ENCODE measurements at places on chromosomes 12 and 14.

DNA sequence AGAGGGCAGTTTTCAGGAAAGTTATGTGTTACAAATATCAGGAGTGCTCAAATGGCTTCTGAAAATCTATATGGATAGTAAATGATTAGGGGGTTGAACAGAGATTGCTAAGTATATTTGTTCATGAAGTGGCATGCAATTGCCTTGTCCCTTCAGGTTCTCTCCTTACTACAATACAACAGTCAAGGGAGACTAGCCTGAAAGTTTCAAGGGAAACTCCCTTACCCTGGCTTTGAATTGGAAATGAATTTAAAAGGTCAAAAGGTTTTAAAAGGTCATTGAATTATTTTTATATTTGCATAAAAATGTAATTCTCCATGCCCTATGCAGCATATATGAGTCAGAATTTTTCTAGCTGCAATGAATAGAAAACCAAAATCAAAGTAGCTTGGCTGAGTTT lies 253.1 kb upstream of the SYT1 start:
- no peak overlapping the region for H3K4me3 ChIP-seq
- no peaks in the 10 kb centered on the region for H3K27me3 ChIP-seq
- DNase-seq, result no peak
- no peaks in the 10 kb centered on the region for H3K36me3 ChIP-seq
- no peaks in the 10 kb centered on the region for H3K4me1 ChIP-seq

- no peak overlapping the region for H3K4me3 ChIP-seq
- no peak overlapping the region for H3K27ac ChIP-seq
- H3K27me3 ChIP-seq, result peaks cover 46% of the 10 kb centered on the region
- H3K36me3 ChIP-seq, result no peaks in the 10 kb centered on the region
- H3K4me1 ChIP-seq, result no peaks in the 10 kb centered on the region
These were observed 15.5 kb upstream of the NTN4 start for GRCh38 chr12:95805864-95806671.

DNA sequence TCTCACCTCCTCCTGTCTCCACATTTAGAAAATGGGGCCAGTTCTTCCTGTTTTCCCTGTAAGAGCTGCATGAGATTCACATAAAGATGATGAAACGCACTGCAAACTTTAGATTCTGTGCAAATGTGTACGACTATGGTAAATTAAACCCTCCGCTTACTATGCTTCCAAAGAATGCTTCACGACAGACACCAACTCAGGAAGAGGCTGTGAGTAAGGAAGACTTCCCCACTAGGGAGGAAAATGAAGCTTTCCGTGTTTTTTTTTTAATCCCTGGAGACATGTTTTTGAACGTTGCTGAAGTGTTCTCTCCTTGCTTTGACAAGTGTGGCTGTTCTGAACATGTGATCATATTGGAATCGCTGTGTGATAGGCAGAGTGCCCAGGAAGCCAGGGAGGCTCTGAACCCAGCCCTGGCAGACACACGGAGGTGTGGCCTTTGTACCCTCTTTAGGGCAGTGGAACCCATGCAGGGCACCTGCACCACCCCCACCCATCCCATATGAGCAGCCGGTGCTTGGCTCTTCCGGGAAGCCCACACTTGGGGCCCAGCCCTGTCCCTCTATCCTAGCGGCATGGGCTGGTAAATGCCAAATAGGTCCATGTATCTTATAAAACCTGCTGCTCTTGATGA lies 7.5 kb upstream of the SYNE3 start:
- peaks cover 47% of the 10 kb centered on the region for H3K4me1 ChIP-seq
- peak overlapping the region; percentile 46 for H3K4me3 ChIP-seq
- no peaks in the 10 kb centered on the region for H3K27me3 ChIP-seq
- H3K36me3 ChIP-seq, result no peaks in the 10 kb centered on the region

DNA sequence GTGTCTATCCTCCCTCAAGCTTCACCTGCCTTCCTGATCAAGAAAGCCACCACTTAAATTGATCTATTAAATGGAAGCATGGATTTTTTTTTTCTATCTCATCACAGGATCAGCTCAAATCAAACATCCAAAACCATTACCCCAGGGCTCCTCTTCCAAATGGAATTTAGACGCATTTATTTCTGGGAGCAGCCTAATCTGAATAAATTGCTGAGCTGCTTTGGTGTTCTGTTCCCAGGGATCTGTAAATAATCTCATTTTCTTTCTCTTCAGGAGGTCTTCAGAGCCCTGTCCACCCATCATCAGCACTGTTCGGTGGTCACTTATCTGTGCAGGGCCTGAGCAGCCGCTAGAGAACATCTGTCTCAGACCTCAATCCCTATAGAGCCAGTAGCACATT lies 695.4 kb upstream of the TMEM132C start:
- no peak overlapping the region for H3K27ac ChIP-seq
- no peaks in the 10 kb centered on the region for H3K36me3 ChIP-seq
- DNase-seq, result no peak
- H3K4me1 ChIP-seq, result peaks cover 8% of the 10 kb centered on the region
- H3K27me3 ChIP-seq, result no peaks in the 10 kb centered on the region
- H3K4me3 ChIP-seq, result no peak overlapping the region

GRCh38 chr14:95123891-95124579 lies 33.3 kb downstream of the DICER1 start:
- peaks cover 13% of the 10 kb centered on the region for H3K36me3 ChIP-seq
- no peak for DNase-seq
- no peaks in the 10 kb centered on the region for H3K27me3 ChIP-seq
- H3K4me3 ChIP-seq, result no peak overlapping the region
- peaks cover 13% of the 10 kb centered on the region for H3K4me1 ChIP-seq

DNA sequence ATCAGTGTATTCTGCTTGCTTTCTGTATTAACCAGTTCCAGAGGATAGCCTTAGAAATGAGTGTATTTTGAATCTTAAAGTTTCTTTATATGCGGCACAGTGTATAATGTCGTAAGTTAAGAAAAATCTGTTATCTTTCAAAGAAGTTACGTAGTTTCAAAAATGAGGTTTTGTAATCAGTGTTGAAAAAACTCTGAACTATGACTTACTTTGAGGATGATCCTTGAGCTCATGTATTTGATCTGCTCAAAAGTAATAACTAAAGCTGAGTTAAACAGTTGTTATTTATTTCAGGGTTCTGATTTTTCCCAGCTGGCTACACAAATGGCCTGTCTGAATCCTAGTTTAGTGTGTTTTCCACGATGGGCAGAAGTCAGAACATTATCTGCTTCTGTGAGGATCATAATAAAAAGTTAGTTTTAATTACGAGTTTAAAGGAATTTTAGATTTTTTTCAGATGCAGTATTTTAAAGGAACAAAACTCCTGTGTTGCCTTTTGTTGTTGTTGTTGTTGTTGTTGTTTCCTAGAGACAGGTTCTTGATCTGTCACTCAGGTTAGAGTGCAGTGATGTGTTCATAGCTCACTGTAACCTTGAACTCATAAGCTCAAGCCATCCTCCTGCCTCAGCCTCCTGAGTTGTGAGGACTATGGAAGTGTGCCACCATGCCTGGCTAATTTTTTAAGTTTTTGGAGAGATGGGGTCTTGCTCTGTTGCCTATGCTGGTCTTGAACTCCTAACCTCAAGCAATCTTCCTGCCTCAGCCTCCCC lies 52.9 kb downstream of the GPATCH2L start:
- no peak overlapping the region for H3K4me3 ChIP-seq
- no peak overlapping the region for H3K27ac ChIP-seq
- peaks cover 36% of the 10 kb centered on the region for H3K36me3 ChIP-seq
- H3K27me3 ChIP-seq, result no peaks in the 10 kb centered on the region

- H3K36me3 ChIP-seq, result peaks cover 7% of the 10 kb centered on the region
- DNase-seq, result no peak
- no peaks in the 10 kb centered on the region for H3K27me3 ChIP-seq
- H3K4me1 ChIP-seq, result peaks cover 18% of the 10 kb centered on the region
- H3K27ac ChIP-seq, result no peak overlapping the region
These were observed 57.7 kb upstream of the NPFF start for GRCh38 chr12:53564941-53565340.

DNA sequence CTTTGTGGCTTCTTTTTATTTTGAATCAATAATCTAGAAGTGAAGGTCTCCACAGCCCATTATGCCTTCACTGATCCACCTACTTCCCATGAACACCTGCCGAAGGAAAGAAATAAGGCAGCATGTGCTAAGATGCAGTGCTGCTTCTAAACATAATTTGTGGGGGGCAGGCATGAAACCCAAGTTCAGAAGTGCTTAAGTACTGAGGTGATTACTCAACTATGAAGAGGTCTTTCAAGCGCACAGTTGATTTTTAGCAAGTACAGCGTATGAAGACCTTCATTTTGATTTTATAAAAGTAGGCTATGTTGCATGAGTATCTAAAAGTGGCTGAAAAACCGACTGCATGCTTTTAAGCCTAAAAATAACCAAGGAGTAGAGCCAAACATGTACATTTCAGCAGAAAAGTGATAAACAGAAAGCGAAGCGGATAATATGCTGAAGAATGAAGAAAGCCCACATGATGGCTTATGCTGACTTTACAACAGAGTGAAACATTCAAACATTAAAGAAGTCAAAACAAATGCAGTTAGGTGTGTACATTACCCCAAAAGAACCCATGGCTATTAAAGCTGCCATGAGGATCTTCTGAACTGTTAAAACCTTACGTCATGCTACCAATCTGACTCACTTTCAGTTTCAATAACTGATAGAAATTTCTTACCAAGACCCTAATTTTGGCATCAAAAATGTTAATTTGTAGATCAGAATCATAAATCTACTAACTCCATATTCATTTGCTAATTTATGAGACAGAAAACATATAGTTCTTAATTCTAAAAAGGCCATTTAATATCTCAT lies 29.3 kb downstream of the KICS2 start:
- H3K27ac ChIP-seq, result no peak overlapping the region
- H3K36me3 ChIP-seq, result peaks cover 18% of the 10 kb centered on the region
- no peak overlapping the region for H3K4me3 ChIP-seq

DNA sequence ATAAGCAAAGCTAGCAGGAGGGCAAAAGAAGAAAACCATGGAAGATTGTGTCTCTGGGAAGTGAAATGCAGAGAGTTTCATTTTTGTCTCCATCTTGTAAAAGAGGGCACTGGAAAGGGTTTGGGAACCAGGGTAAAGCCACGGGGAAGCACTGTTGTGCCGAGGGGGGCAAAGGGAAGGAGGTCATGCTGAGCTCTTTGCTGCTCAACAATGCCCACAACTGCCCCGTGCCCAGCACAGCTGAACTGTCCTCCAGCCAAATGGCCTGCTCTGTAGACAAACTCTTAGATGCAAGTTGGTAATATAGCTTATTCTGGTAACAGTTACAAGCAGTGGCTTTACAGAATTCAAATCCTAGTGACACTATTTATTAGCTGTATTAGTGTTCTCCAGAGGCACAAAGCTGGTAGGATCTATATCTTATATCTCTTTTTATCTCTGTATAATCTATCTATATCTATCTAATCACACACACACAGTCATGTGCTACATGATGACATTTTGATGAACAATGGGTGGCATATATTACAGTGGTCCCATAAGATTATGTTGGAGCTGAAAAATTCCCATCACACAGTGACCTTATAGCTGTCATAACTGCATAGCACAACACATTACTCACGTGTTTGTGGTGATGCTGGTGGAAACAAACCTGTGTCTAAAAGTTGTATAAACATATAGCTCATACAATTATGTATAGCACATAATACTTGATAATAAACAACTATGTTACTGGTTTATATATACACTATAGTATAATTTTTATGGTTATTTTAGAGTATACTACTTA lies 203.4 kb upstream of the DDHD1 start:
- H3K27me3 ChIP-seq, result no peaks in the 10 kb centered on the region
- no peak for DNase-seq
- H3K27ac ChIP-seq, result no peak overlapping the region
- no peaks in the 10 kb centered on the region for H3K36me3 ChIP-seq
- H3K4me3 ChIP-seq, result no peak overlapping the region
- no peaks in the 10 kb centered on the region for H3K4me1 ChIP-seq

DNA sequence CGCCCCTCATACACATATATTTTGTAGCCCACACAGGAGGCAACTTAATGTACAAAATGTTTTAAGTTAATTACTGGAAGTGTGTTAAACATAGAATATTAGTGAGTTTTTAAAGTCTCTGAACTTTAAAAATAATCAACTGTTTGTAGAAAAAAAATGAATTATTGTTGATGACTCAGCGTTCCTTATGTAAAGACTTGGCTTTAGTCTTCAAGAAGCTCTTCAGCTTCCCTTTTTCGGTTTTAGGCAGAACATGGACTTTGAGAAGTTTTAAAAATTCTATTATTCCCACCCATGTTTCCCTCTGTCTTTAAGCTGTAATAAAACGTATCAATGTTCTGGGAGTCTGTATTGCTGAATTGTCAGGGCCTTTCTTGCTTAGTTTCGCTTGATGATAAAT lies 269.5 kb downstream of the FBXL14 start:
- H3K4me3 ChIP-seq, result no peak overlapping the region
- H3K27me3 ChIP-seq, result no peaks in the 10 kb centered on the region
- peaks cover 13% of the 10 kb centered on the region for H3K36me3 ChIP-seq
- H3K27ac ChIP-seq, result no peak overlapping the region
- H3K4me1 ChIP-seq, result peaks cover 4% of the 10 kb centered on the region
- DNase-seq, result no peak

- no peak overlapping the region for H3K4me3 ChIP-seq
- no peaks in the 10 kb centered on the region for H3K36me3 ChIP-seq
- peaks cover 26% of the 10 kb centered on the region for H3K27me3 ChIP-seq
- no peak overlapping the region for H3K27ac ChIP-seq
- peaks cover 12% of the 10 kb centered on the region for H3K4me1 ChIP-seq
- no peak for DNase-seq
These were observed 40.6 kb upstream of the EML1 start for GRCh38 chr14:99752486-99753121.

GRCh38 chr12:74537126-74537706 lies 419 bp upstream of the ATXN7L3B start:
- H3K4me1 ChIP-seq, result peaks cover 35% of the 10 kb centered on the region
- DNase-seq, result no peak
- peak overlapping the region; percentile 98 for H3K4me3 ChIP-seq
- H3K27ac ChIP-seq, result peak overlapping the region; percentile 99
- H3K27me3 ChIP-seq, result no peaks in the 10 kb centered on the region

- no peaks in the 10 kb centered on the region for H3K27me3 ChIP-seq
- H3K36me3 ChIP-seq, result no peaks in the 10 kb centered on the region
- H3K27ac ChIP-seq, result no peak overlapping the region
These were observed 145.4 kb downstream of the C12orf50 start for GRCh38 chr12:87883806-87884205.

GRCh38 chr12:115543269-115543668 lies 734.2 kb downstream of the MED13L start:
- no peak overlapping the region for H3K27ac ChIP-seq
- no peak overlapping the region for H3K4me3 ChIP-seq
- H3K4me1 ChIP-seq, result no peaks in the 10 kb centered on the region
- no peaks in the 10 kb centered on the region for H3K27me3 ChIP-seq

All from naive B cell (primary cell).